Mesendoderm (in vitro differentiated cells): ENCODE measurements at places on chromosomes 3 and 15.
A peak's percentile ranks its signal among the peaks of the same experiment; 100 is the strongest.

GRCh38 chr3:16112910-16113504 lies 61.5 kb upstream of the GALNT15 start:
- no peak for DNase-seq

DNA sequence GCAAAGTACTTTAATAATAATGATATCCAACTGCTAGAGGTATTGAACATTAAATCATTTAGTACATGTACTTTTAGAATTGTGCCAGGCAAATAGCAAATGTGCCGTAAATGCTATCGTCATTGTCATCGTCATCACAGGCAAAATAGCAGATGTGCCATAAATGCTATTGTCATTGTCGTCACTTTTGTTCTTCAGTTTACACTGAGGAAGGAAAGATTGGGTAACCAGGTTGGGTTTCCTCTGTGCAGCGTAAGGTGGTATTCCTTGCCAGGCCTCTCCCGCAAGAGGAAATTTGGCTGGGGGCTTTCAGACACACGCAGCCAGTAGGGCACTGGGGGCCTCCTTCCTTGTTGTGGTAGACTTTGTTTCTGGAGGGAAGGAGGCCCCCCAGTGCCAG lies 26.4 kb downstream of the ABHD17C start:
- DNase-seq, result no peak

GRCh38 chr3:35601959-35602358 lies 37.4 kb upstream of the ARPP21 start:
- DNase-seq, result no peak

GRCh38 chr15:35123743-35124142 lies 38.6 kb upstream of the NANOGP8 start:
- no peak for DNase-seq

DNA sequence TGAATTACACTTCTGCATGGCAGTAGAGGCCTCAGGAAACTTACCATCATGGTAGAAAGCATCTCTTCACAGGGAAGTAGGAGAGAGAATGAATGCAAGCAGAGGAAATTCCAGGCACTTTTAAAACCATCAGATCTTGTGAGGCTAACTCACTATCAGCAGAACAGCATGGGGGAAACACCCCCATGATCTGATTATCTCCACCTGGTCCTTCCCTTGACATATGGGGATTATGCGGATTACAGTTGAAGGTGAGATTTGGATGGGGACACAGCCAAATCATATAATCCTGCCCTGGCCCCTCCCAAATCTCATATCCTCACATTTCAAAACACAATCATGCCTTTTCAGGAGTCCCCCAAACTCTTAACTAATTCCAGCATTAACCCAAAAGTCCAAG lies 691.1 kb downstream of the SI start:
- DNase-seq, result peak; percentile 79

DNA sequence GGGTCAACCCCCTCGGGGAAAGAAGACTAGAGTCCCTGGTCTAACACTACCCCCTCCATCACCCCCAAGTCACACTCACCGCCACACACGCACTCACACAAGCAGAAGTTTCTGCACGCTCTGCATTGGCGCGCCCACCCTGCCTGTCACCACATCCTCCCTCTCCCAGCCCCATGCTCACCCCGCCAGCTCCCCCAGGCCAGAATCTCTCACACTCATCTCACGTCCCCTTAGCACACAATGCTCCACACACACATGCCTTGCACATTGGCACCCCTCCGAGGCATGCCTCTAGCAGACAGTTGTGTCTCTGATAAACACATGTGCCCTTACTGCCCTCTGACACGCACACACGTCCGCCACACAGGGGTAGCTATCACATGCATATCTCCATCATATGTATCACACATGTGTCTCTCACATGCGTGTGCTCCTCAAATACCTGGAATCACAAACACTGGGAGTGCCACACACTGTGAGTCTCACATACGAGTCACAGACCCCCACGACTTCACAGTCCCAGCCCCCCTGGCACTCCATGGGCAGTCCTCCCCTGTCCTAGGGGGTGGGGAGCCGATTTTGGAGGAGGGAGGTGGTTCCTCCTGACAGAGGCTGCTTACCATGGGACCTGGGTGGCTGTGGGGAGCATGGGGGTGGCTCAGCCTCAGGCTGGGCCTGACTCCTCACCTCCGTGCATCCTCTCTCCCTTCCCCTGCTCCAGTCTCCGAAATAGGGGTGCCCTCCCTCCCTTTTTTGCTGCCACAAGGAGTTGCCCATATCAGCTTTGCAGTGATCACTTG lies 898 bp downstream of the FBLN2 start:
- DNase-seq, result no peak

DNA sequence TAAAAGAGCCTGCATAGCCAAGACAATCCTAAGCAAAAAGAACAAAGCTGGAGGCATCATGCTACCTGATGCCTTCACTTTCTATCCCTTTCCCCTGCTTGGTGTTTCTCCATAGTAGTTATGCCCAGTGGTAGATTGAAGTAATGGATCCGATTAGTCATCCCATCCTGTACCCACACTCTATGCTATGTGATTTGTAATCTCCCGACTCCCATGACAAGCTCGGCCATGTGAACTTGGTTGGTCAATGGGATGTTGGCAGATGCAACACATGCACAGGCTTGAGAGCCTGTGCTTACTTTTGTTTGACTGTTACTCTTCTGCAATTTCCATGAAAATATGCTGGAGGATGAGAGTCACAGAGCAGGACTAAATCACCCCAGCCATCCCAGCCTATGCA lies 334.9 kb upstream of the DPH6 start:
- DNase-seq, result no peak

GRCh38 chr3:186210852-186211500 lies 102.1 kb upstream of the ETV5 start:
- DNase-seq, result no peak

- DNase-seq, result no peak
Observed at GRCh38 chr15:47727676-47728075, 10.4 kb downstream of the SEMA6D start.

DNA sequence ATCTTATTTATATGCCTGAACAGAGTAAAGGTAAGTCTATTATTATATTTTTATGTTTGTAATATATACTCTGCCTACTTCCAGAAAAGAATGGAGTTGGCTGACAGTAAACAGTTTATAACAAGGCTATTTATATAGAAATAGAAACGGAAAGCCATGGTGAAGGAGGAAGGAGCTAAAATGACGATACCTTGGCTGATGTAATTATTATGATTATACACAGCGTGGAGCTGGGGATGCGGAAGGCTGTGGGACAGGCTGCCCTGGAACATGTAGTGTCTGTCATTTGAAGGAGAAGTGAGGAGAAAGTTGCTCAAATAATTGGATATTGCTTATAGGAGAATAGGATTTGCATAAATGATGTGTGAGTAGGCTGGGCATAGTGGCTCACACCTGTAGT lies 37.8 kb downstream of the CEMIP start:
- no peak for DNase-seq

- DNase-seq, result no peak
Observed at GRCh38 chr15:74200412-74200815, 2.2 kb downstream of the STRA6 start.

DNA sequence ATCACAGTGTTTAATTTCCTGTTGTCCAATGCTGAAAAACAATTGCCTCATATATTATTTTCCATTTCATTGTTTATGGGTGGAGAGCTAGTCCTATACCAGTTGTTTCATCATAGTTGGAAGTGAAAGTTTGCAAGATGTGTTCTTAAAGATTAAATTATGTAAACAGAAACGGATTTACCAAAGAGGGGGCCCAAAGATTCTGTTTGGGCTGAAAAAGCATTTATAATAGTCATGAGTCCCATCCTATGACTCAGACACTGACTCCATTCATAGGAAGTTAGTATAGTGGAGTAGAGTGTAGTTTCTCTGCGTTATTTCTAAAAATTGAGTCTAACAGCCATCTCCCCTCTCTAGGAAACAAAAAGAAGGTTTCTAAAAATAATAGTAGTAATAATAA lies 24.3 kb downstream of the NFKBIZ start:
- no peak for DNase-seq

DNA sequence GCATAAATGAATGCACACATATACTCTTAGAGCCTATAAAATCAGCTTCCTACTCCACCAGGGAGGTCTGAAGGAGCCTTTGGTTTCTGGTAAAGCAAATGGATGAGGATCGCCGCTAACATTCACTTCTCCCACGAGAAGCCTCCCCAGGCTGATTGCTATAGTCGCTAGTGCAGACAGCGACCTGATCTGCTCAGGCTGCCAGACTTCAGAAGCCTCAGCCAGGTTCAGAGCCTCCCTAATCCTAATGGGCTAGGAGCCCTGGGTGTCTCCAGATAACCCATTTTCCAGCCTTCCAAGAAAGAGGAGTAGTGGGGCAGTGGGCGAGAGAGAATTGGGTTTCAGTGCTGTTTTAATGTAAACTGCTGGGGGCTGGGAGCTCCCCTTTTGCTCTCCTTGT lies 35.4 kb downstream of the TPM1 start:
- DNase-seq, result peak; percentile 63

DNA sequence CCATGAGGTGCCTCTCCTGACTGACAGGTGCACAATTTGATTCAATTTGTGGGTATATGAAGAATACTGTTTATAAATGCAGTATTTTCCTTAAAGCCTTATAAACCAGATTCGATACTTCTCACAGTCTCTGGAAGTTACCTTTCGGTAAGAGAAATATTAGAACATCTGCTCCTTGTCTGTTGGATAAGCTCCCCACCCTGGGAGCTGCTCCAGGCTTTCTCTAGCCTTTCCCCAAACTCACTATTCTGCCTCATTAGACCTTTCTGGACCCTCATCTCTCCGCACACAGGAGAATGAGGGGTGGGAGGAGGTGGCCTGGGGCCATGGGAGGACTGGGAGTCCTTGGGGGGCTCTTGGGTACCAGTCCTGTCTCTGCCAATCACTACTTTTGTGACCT lies 59.8 kb upstream of the TBC1D21 start:
- DNase-seq, result no peak

GRCh38 chr3:51559411-51559888 lies 20.9 kb downstream of the RAD54L2 start:
- no peak for DNase-seq

GRCh38 chr3:194279101-194279500 lies 72.0 kb downstream of the CPN2 start:
- no peak for DNase-seq

GRCh38 chr3:73547427-73548248 lies 77.1 kb downstream of the PDZRN3 start:
- no peak for DNase-seq

DNA sequence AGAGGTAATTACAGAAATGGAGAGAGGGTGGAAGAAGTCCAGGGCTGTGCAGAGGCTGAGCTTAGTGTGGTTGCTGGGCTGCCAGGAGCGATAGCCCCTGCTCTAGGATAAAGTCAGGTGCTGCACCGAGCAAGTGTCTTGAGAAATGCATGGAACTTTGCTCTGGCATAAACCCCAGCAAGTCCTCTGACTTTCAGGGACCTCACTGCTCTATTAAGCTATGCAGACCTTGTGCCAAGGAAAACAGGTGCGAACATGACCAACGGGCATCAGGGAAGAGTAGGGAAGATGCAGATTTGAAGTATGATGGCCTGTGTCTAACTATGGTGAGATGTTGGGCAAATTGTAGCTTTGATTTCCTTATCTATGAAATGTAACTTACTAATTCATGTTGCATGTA lies 416.8 kb downstream of the NR2F2 start:
- DNase-seq, result no peak

DNA sequence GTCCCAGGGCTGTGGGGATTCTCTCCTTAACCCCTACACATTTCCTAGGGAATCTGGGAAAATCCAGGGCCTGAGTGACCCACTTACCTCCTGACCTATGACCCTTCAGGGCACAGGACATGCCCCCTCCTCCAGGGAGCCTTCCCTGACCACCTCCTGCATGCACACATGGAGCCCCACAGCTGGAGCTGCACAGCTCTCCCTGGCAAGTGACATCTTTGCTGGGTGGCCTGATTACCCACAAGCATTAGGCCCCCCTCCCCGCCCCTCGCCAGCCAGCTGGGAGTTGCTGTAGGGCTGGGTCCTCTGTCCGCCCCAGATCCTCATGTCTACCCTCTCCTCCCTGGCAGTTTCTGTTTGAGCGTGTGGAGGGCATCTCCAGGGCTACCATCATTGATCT lies 21.4 kb downstream of the HDAC11 start:
- no peak for DNase-seq

- DNase-seq, result no peak
Observed at GRCh38 chr3:101817992-101818391, 31.3 kb upstream of the NFKBIZ start.

GRCh38 chr3:135117977-135118376 lies 322.9 kb downstream of the EPHB1 start:
- DNase-seq, result no peak

DNA sequence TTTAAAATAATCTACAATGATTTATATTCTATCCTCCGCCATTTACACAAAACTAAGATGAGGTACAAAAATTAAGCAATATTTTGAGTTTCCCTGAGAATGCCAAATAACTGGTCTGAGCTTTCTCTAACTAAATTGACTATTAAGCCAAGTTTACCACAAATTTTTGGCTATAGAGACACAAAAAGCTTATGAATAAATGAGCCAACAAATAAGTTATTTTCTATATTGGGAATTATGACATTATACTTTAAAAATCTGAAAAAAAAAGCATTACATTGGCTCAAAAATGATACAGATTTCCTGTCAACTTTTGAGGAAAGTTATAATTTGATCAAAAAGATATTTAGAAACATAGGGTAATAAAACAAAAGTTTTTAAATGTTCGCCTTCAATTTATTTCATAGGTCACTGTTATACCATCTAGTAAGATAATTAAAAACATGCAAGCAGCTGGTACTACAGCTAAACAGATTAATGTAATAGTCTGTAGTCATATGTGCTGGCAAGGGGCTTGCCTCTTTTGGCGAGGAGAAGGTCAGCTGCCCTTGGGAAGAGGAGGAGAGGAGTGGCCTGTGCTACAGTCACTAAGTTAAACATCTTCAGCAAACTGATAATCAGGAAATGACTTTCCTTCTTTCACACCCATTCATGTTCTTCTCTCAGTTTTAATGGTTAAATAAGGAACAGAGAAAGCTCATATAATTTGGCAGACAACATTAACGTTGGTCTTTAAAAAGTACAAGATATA lies 318.5 kb downstream of the TBC1D5 start:
- DNase-seq, result no peak

GRCh38 chr3:133836497-133837158 lies 31.0 kb downstream of the SRPRB start:
- DNase-seq, result no peak

GRCh38 chr3:13836658-13837587 lies 42.9 kb downstream of the WNT7A start:
- DNase-seq, result no peak

DNA sequence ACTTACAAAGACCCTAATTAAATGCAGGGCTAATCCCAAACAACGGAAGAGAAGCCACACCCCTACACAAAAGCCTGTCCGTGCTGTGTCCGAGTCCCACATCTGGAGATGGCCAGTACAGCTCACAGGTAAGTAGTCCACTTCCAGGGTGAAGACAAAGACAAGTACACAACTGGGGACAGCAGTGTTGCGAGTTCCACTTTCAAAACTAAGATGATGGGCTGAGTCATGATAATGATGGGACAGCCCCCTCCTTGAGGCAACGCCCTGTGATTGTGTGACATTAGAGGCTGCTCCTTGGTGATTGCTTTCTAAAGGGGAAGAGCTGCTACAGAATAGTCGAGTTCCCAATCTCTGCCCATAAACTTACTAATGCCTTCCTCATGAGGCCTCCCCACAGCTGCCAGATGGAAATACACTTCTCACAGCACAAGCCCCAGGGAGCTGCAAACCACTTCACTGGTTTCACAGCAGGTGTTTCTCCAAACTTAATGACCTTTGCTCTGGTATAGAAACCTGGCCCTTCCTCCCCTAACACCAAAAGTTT lies 27.6 kb downstream of the RFT1 start:
- no peak for DNase-seq
